Hindlimb muscle (tissue), 1 donor: ENCODE measurements at places on chromosomes 6 and 20. TPM values are rescaled to one million over a fixed set of nuclear protein-coding genes. Genes with fewer than 3 reads are reported as not detected.

GRCh38 chr20:51953731-51954340 is 151.5 kb upstream of the SALL4 start:
- no peak for DNase-seq

- DNase-seq, result peak; percentile 67
These were observed 30.7 kb downstream of the ARHGAP18 start for GRCh38 chr6:129679275-129679674.

- no peak for DNase-seq
These were observed 211.6 kb upstream of the ZNF184 start for GRCh38 chr6:27684264-27685211.

The HSPA1L gene
- polyA plus RNA-seq, result 3.7 TPM

The ZBTB46 gene
- 24.7 TPM for polyA plus RNA-seq

The TIAM2 gene
- 13.6 TPM for polyA plus RNA-seq
